ENCODE measurements at places on chromosomes 12 and 14.

- no peak for DNase-seq
Measured at GRCh38 chr12:81123611-81124010, 45.7 kb downstream of the ACSS3 start.

GRCh38 chr12:88242571-88242925, 100.4 kb downstream of the TMTC3 start:
- no peak for DNase-seq

GRCh38 chr12:48078901-48079300, 27.0 kb downstream of the SENP1 start:
- no peak for DNase-seq

DNA sequence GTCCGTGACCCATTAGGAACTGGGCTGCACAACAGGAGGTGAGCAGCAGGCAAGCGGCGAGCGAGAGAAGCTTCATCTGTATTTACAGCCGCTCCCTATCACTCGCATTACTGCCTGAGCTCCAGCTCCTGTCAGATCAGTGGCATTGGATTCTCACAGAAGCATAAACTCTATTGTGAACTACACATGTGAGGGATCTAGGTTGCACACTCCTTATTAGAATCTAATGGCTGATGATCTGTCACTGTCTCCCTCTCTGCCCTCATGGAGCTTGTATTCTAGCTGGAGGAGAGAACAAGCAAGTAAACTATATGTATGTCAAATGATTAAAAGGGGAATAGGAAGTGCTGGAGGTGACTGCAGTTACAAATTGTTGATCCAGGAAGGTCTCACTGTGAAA, 479.1 kb downstream of the EGLN3 start:
- no peak for DNase-seq

DNA sequence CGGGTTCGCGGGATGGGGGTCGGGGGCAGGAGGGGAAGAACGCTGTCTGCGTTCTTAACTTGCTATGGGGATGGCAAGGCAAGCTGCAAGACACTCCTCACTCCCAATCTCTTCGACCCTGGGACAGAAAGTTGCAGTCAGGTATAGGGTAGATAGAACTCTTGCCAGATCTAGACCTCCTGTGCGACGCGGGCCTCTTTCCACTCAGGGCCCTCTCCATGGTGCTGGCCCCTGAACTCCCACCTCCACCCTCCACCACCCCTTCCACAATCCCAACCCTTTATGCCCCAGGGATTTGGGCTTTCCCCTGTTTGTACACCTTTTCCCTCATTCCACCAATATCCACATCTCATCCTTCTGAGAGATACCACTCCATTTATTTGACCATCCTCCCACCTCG, 812 bp downstream of the NABP2 start:
- DNase-seq, result no peak

- DNase-seq, result peak; percentile 83
Measured at GRCh38 chr14:88189417-88190191, 133.5 kb downstream of the KCNK10 start.

DNA sequence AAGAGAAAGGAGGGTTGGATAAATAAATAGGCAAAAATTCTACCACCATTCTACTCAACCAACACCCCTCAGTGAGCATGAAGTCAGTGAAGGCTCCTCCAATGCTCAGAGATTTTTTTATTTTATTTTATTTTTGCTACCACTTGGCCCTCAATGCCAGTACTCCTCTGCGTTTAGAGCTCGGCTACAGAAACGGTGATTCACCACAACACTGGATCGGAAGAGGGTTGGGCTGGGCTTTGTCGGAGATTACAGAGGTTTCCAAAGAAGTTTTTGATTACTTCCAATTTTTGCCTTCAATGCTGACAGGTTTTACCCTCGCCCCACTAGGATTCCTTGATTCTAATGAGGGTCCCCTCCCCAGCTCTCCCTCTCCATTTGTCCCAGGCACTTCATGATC, 1027.2 kb upstream of the TMEM132C start:
- DNase-seq, result no peak

DNA sequence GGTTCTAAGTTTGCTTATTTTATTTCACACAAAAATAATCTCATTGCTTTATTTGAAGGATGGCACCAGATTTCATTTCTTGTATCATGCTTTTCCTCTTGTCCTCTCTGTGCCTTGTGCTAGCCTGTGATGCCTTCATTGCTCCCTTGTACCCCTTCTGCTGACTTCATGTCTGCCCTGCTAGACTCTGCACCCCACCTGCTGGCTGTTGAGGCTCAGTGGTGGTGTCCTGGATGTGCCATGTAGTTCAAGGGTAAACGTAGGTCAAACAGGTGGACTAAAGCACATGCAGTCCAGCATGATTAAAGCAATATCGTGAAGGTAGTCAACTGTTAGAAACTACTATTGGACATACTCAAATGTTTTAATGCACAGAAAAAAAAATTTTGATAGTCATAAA, 21.6 kb downstream of the MRPS35 start:
- DNase-seq, result no peak

DNA sequence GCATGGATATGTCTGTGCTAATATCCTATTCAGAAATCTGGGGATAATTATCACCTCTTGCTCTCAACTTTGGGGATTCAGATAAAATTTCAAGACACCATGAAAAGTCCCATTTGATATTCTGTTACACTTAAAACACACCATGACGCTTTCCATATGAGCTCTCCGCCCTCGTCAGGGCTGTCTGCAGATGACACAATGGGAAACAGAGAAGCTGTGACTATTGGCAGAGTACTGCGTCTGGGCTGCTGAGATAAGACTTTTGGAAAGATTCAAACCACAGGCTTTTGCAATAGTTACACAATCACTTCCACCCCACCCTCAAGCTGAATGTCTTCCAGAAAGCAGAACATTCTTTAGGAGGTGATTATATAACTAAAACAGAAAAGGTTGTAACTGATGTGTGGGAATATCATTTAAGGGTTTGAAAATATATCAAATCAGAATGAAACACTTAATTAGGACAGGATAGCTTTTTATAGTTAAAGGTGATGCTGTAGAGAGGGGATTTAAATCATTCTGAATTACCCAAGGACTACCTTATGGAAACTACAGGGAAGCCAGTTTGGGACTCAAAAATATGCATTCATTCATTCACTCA, 75.3 kb upstream of the TMPO start:
- no peak for DNase-seq

DNA sequence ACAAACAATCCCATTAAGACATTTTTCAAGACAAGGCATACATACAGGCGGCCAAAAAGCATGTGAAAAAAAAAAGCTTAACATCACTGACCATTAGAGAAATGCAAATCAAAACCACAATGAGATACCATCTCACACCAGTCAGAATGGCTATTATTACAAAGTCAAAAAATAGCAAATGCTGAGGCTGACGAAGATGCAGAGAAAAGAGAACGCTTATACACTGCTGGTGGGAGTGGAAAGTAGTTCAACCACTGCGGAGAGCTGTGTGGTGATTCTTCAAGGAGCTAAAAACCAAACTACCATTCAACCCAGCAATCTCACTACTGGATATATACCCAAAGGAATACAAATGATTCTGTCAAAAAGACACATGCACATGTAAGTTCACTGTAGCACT, 216.7 kb downstream of the FOXG1 start:
- no peak for DNase-seq

- peak; percentile 43 for DNase-seq
Measured at GRCh38 chr12:54658306-54659264, 10.4 kb upstream of the DCD start.

GRCh38 chr12:116400636-116401372, 123.3 kb upstream of the MED13L start:
- no peak for DNase-seq

GRCh38 chr12:62264706-62265105, 4.5 kb downstream of the USP15 start:
- no peak for DNase-seq

DNA sequence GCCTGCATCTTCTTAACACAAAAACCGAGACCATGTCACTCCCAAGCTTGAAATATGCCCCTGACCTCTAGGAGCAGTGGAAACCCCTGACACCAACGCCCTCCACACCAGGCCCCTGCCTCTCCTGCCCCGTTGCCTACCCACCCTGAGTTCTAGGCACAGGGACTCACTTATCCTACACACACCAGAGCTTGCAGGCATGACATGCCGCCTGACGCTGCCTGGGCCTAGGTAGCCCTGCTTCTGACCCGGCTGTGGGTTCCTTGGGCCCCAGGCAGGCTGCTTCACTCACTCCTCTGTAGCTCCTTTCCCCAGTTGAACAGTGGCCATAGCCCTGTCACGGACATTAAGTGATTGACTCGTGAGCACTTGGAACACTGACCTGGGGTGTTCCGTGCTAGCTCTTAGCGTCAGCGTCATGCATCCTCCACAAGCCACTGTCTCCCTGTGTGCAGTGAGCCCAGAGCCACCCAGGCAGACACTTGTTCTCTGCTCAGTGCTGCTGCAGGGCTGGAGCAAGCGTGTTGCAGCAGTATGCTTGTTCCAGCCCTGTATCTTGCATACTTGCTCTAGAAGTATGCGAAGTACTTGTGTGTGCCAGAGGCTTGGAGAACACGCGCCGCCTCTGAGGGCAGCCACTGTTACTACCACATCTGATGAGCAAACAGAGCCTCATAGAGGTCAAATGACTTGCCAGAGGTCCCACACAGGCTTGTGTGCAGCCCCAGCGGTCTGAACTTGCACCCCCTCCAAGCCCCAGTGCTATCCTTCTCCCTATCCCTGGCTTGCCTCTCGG, 15.6 kb downstream of the OTUB2 start:
- DNase-seq, result no peak

- no peak for DNase-seq
Measured at GRCh38 chr14:75443203-75443969, 15.6 kb downstream of the JDP2 start.

GRCh38 chr14:34554540-34555250, 15.2 kb upstream of the EAPP start:
- DNase-seq, result no peak

GRCh38 chr12:59182658-59183455, 262.6 kb upstream of the LRIG3 start:
- no peak for DNase-seq

DNA sequence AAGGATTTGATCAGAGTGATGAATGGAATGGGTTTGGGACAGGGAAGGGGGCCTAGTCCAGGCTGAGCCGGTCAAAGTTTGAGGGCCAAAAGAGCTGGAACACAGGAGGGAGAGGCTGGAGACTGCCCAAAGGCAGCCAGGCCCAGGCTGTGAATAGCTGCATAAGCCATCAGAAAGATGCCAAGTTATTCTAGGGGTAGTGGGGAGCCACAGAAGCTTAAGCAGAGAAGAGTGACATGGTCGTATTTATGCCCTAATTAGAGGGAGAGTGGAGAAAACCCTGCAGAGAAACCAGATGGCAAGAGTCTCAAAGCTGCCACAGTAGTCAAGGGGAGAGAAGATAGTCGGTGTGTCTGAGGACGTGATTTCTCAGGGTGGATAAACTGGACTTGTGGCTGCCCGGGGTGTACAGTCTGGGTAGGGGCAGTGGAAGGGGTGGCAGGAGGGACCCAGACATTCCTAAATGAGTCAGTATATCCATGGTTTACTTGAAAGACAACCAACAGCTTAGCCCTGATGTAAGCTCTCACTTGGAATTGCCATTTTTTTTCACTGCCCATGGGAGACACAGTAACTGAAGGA, 99.2 kb downstream of the PRICKLE1 start:
- no peak for DNase-seq

DNA sequence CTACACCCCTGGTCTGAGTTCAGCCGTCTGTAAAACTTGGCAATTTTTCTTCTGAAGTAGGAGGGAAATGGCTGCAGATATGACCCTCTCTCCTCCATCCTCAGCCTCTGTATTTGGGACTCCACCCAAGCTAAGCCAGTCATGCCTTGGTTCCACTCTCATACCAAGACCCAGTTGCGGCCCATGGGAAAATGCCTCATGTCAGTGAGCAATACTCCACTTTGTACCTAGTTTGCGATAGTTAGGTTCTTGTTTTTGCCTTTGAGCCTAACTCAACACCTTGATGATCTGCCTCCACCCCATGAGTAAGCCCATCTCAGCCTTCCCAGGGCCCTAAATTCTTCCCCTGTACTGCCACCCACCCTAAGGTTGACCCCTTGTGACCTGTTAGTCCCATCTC, 143.4 kb downstream of the HMGA2 start:
- DNase-seq, result no peak

DNA sequence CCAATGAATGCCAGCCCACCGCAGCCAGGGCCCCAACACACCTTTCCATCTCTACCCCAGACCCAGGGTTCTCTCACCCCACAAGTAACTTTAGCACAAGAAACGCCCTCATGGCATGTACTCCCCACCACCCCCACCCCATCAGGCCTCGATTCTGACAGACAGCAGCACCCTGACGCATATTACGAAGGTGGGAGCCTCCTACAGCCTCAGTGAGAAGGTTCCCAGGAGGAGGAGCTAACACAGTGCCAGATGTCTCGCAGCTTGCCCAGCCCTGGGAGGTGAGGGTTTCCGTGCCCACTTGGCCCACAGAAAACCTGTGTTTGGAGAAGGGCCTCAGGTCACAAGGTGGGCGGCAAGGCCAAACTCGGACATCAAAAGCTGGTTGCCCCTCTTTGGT, 32.4 kb downstream of the CCDC88C start:
- DNase-seq, result no peak

- DNase-seq, result no peak
Measured at GRCh38 chr12:66919466-66919865, 240.6 kb upstream of the GRIP1 start.

- DNase-seq, result no peak
Measured at GRCh38 chr12:119393677-119394076, 59.1 kb downstream of the CCDC60 start.

DNA sequence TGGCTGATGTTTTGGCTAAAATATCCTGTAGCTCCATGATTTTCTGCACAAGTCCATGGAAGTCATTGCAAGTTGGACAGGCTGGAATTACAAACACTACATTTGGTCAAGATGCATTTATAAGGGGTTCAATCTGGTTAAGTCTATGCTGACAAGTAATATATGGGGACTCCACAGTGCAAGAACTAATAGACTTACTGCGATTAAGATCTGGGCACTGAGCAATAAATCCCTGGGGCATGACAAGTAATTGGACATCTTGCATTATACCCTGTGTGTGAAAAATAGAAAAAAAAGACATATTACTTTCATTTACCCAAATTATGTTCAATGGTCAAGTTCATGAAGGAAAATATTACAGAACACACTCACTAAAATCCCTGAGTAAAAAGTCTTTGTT, 99.1 kb downstream of the NELL2 start:
- no peak for DNase-seq

DNA sequence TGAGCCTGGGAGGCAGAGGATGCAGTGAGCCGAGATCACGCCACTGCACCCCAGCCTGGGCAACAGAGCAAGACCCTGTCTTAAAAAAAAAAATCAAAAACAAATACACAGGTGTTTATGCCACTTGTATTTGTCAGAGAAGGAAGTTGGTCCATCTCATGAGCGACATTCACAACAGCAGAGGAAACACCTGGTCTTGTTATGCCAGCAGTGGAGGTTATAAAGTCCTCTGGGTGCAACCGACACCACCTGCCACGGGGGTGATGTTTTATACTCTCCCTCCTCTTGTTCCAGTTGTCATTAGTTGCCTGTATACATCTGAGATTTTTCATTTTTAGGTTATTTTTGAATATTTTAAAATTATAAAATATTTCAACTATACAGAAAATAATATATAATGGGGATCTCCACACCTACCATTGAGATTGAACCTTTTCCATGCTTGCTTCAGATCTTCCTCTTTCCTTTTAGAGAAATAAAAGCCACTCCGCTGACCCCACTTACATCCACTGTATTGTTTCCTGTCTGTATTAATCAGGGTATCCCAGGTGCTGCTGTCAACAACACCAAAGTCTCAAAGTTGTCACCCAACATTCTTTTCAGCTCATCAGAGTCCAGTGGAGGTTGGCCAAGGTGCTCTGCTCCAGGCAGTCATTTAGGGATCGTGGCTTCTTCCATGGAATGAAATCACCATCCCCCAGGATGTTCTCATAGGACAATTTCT, 65.1 kb downstream of the RNFT2 start:
- no peak for DNase-seq

- DNase-seq, result no peak
Measured at GRCh38 chr12:77946541-77947061, 115.9 kb downstream of the NAV3 start.
